B cell (primary cell): ENCODE measurements at places on chromosomes 16 and 17. TPM values are rescaled to one million over a fixed set of nuclear protein-coding genes. Genes with fewer than 3 reads are reported as not detected.
A peak's percentile ranks its signal among the peaks of the same experiment; 100 is the strongest.

DNA sequence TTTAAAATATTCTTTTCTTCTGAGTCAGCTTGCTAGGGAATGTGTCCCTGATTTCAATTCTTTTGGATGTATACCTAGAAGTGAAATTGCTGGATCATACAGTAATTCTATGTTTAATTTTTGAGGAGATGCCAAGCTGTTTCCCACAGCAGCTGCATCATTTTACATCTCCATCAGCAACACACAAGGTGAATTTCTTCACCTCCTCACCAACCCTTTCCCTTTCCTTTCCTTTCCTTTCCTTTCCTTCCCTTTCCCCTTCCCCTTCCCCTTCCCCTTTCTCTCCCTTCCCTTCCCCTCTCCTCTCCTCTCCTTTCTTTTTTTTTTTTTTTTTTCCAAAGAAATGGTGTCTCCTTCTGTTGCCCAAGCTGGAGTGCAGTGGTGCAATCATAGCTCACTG lies 45.4 kb upstream of the BRD7 start:
- DNase-seq: no peak

- DNase-seq: no peak
Measured at GRCh38 chr17:13209081-13209480, 191.3 kb upstream of the ELAC2 start.

DNA sequence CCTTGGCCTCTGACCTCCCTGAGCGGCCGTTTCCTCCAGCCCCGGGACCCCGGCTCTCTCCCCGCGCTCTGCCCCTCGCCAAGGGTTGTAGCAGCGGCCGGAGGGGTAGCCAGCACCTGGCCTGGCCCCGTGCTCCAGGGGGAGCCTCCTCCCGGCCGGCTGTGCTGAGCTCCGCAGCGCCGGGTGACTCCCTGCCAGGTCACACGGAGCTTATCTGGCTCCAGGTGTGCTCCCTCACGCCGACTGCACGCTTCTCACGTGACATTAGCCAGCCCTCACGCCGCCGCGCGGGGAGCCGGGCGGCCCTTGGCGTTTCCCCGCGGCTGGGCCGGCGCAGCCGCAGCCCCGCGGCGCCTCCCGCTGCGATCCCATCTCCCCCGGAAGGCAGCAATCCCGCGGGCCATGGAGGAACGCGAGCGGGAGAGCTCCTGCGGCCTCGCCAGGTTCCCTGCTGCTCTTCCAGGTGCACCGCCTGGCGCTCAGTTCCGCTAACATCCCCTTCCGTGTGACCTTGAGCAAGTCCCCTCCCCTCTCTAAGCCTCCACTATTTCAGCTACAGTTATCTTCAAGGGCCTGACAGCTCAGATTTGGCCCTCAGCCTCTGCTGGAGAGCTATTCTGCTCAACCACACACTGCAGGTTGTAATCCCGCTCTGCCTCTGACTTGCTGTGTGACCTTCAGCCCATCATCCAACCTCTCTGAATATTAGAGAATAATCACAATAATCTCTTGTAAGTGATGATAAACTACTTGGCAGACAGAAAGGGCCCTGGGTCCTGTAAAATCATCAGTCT lies 3.4 kb downstream of the MYO18A start:
- peak; percentile 77 for DNase-seq

GRCh38 chr17:4475463-4475862 lies 23.2 kb upstream of the SPNS2 start:
- DNase-seq: no peak

GRCh38 chr17:73585583-73585982 lies 58.7 kb downstream of the SDK2 start:
- DNase-seq: no peak

DNA sequence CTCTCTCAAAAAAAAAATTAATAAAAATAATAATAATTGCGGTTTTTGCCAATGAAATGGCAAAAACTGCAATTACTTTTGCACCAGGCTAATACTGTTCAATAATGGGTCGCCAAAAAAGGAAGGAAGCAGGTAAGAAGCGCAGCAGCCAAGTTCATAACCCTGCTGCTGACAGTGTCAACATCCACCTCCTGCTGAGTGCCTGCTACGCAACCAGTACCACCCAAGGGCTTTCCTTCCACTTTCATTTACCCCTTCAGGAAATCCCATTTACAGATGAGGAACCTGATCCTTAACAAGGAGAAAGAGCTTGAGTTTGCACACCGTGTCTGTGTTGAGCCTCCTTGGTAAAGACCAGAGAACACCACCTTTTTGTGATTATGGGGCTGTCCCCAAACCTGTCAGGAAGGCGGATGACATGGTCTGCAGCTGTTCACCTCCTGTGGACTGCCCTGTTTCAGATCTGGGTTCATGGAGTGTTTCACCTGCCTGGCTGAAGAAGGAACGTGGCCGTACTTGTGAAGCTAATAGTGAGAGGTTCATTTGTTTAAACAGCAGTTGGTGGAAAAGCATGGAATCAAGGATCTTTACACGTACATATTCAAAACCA lies 378.0 kb downstream of the SLC39A11 start:
- no peak for DNase-seq

DNA sequence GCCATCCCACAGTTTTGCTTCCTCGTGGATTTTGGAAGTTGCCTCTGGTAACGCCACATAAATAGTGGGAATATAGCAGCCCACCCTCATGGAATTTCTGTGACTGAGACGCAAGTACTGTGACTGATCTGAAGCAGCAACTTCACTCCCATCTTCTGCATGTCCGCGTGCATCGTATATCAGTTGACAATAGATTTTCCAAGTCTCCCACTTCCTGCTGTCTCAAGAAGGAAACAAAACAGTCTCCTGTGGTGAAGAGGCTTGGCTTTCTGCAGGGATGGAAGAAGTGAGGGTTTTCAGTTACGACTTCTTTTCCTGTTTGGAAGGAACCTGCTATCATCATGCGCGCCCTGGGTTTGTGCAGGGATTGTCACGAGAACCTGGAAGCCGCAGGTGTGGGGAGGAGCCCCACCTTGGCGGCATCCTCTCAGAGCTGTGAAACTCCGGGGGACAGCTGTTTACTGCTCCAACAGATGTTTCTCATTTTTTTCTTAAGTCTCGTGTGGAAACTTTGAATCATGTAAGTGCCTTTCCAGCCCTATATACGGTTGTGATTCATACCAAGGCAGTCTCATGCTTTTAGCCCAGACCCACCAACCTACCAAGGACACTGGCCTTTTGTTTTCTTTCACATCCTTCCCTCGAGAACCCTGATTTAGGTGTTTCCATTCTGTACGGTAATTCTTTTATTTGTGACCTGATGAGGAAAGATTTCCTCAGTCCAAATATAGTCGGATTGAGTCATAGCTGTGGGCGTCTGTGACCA lies 57.5 kb downstream of the WIPI1 start:
- no peak for DNase-seq

DNA sequence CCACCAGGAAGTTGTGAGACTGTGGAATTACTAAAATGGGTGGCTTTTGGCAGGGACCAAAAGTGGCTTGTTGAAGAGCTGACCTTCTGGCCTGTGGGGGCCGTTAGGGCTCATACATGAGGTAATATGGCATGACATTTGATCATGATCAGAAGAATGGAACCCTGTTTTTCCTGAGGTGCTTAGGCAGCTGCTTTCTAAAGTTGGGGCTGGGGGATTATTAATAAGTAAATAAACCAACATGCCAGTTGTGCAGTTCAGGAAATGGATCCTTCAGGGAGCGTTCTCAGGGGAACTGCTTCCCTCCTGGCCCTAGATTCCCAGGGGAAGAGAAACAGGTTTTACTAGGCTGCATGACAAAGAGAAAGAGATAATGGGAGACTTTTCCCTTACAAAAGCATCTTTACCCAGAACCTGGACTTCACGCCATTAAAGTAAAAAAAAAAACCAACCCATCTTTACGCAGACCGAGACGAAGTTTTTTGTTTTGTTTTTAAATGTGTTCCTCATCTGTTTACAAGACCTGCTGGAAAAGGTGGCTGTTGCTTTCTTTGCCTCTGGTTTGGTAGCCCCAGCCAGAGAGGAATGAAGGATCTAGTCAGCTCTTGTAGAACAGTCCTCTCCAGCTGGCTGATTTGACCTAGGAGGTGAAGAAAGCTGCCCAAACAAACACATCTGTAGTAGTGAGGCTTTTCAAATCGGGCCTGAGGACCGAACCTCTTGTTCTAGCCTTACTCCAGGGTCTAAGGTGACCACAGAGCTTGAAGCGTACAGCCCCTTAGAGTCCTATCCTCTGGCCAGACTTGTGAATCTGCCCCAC lies 22.7 kb downstream of the YPEL2 start:
- no peak for DNase-seq

DNA sequence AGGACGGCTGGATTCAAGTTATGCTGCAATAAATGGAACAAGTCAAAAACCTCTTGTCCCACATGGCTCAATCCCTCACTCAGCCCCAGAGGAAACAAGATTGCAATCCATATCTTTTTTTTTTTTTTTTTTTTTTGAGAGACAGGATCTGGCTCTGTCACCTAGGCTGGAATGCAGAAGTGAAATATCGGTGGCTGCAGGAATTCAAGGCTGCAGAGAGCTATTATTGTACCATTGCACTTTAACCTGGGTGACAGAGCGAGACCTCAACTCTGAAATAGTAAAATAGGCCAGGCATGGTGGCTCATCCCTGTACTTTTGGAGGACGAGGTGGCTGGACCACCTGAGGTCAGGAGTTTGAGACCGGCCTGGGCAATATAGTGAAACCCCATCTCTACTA lies 2.7 kb upstream of the PDE6G start:
- DNase-seq: no peak

DNA sequence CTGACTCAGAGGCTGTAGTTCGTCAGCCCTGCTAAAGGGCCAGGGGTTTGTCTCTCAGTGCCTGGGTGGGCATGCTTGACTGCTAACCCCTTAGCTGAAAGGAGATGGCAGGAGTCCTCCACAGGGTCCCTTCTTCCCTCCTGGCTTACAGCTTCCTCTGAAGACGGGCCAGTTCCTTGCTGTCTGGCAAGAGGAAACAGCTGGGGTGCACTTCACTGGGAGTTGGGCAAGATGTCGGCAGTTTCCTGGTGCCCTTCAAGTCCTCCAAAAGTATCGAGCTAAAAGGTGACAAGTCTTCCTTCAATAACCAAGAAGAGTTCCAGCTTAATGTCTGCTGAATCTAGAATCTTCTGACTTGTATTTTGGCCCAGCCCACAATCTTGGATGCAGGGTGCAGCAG lies 23.4 kb downstream of the NUP85 start:
- no peak for DNase-seq

DNA sequence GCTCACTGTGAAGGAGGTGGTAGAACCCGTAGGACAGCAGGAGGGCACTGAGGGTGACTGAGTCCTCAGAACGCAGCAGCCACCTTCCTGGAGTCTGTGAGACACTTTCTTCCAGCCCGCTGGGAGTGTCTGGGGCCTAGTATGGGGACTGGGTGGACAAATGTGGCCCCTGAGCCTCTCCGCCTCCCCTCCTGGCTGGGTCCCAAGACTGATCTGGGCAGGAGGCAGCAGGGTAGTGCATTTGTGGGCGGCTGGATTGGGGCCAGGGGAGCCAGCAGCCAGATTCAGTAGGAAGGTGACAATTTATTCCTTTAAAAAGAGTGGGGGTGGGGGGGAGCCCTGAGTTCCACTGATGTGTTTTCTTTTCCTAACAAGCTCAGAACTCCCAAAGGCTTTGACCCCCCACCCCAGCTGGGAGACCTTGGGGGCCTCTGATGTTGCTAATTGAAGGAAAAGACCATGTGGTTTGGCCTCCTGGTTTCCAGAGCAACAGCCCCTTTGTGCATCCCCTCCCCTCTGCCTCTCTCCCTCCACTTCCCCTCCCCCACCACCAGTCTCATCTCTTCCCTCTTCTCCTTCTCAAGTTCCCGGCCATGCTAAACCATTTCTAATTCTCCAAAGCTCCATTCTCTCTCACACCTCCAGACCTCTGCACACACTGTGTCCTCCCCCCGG lies 4.4 kb downstream of the CLEC19A start:
- no peak for DNase-seq

DNA sequence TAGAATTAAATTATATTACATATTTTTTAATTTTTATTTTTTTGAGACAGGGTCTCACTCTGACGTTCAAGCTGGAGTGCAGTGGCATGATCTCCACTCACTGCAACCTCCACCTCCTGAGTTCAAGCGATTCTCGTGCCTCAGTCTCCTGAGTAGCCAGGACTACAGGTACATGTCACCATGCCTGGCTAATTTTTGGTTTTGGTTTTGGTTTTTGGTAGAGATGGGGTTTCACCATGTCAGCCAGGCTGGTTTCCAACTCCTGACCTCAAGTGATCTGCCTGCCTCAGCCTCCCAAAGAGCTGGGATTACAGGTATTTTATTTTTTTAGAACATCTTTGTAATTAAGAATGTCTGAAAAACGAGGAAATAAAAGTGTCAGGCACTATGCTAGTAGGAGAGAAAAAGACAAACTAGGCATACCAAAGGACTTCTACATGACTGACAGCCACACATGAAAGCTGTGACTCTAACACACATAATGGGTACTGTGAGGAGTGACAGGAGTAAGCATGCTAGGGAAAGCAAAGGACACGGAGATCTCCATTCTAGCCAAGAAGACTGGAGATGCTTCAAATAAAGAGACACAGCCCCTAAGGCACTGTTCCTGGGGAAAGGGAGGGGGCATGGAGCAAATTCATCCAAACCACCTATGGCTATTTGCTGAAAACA lies 7.3 kb downstream of the GNA13 start:
- no peak for DNase-seq

VAT1L gene
- not detected in 2 replicates for total RNA-seq

PRSS53 gene
- total RNA-seq: 10.7 and 10.8 TPM in 2 replicates

KRTAP4-6 gene
- not detected in 2 replicates for total RNA-seq
